ENCODE measurements at places on chromosomes 7 and 10.

DNA sequence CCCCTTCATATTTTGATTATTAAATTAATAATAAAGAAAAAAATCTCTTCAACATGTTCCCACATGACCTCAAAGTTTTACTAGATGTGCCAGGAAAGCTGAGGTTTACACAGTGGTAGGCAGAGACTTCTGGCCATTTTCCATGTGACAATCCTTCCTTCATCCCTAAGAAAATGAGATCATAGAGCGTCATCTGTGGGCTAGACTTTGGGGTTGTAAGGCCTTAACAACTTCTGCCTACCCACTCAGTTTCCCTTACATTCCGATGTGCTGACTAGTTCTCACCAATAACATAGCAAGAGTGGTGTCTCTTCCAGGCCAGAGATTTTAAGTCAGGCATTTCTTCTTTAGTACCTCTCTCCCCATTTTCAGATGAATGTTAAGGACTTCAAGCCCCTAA lies 171.1 kb upstream of the PHF14 start:
- no peak for DNase-seq

DNA sequence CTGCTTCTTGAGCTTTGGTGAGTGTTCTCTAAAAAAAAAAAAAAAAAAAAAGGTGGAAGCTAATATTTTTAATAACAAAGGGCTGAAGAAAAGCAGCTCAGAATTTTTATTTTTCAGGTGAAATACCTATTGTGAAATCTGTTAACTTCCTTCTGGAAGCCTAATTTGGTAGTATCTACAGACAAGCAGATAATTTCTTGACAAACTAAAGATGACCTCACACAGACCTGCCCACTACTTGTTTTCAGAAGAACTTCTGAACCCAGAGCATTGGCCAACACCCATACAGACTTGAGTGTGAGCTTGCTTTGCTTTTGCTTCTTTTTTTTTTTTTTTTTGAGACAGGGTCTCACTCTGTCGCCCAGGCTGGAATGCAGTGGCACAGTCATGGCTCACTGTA lies 31.2 kb downstream of the LRRC4 start:
- no peak for DNase-seq

GRCh38 chr10:57905010-57905409 lies 362.7 kb downstream of the IPMK start:
- DNase-seq = no peak

DNA sequence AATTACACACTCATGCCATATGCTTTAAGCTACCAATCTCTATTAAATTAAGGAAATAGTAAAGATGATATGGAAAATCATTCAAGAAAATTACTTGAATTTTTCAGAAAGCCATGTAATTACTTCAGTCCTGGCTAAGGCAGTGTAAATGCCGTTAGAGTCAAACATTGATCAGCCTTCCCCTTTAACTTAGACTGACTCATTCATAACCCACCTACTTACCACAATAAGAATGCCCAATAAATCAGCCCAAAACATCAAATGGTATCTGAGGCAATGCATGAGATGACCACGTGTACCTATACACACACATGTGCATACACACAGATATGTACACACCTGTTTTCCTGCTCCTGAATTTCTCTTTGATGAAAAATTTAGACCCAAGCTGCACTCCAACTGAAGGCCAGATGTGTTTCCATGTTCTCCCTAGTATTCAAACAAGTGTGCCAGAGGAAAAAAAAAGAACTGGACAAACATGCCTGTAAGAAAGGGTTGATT lies 30.2 kb upstream of the PDE1C start:
- no peak for DNase-seq

DNA sequence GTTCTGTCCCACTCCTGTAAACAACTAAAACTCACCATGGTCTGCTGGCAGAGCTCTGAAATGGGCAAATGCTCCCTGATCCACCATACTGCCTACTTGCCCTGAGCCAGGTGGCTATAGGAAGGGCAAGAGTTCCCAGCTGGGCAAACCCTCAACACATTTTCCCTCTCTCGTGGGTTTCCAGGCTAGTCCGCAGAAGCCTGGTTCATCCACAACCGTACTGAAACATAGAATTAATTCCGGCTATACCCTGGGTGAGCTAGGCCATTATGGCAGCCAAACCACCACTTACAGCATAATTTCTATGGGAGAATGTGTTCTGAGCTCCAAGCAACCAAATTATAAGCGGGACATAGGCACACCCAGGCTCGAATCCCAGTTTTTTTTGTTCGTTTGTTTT lies 20.1 kb upstream of the DDIT4 start:
- DNase-seq = no peak

DNA sequence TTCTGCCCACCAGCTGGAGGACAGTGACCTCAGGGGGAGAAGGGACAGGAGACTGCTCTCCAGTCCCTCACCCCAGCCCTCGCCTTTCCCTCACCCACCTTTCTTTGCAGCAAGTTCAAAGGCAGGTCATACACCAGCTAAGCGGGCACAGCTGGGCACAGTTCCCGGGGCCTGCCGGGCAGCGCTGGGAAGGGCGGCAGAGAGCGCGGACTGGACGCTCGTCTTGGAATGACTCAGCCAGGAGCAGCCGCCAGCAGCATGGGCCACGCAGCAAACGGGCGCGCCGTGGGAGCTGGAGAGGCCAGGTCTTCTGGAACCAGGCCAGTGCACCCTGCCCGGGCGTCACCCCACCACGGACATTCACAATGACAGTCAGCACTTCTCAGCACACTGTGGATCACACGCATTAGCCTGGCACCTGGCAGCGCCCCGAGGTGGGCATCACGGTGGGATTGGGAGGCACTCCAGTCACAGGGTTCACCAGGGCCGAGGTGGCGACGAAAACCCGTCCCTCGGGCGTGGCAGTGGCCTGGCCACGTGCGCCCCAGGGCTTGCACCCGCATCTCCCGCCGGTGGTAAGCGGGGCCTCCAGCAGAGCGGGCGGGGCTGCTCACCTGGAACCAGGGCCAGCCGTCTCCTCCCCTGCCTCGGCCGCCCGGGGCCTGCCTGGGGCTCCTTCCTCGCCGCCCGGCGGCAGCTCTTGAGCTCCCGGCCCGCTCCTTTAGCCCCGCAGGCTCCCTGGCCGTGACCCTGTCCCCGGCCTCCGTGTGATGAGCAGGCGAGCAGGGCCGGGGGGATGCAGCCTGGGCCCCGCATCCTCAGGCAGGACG lies 29.0 kb upstream of the WDFY4 start:
- DNase-seq = no peak

DNA sequence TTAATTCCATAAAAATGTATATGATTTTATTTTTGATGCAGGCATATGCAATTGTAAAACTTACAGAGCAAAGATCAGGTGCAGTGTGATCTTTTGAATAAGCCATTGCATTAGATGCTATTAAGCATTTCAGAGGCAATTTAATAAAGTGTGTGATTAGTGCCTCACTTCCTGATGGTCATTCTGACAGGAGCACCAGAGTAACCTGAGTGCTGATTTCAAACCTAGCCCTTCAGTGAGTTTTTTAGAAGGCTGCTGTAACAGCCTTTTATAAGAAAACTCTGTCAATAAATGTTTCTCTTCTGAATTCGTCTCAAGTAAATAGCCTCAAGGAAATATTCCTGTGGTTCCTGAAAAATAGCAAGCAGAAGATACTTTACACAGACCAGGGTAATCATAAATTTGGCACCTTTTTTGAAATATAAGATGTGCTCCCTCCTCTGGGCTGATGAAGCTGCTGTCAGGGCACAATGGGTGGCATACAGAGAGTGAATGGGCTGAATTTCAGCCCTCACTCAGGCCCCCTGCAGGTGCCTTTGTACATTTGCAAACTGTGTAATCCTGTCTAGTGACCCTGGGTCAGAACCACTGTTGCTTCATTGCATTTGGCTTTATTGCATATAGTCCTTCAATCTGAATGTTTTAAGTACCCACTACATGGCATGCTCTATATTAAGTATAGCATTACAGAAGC lies 193.7 kb upstream of the CSTF2T start:
- no peak for DNase-seq

DNA sequence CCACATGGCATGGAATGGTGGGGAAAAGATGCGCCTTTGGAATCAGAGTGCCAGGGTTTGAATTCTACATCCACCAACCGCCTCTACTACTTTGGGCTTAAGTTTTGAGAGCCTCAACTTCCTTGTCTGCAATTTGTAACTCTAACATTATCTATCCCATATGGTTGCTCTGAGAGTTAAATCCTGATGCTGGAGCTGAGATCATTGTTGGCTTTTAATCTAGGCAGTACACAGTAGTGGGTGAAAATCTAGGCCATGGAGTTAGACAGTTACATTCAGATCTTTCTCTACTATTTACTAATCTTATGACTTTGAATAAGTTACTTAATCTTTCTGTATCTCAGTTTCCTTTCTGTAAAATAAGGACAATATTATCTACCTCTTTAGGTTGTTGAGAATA lies 149.7 kb upstream of the AOAH start:
- no peak for DNase-seq

DNA sequence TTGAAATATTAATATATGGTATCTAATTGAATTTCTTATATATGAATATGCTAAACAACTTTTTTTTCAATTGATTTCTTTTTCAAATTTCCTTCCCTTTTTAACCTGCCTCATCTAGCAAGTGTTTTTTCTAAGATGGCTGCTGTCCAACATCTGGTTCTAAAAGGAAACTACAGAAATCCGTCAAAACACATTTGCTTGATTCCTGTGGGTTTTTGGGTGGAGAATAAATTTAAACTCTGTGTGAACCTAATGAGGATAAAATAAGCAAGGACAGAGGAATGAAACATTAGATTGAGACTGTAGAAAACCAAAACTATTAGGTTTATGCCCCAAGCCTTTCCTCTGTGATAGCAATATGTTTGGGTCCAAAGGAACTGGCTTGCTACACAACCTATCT lies 75.5 kb upstream of the STARD3NL start:
- no peak for DNase-seq

GRCh38 chr7:77497079-77497478 lies 40.0 kb upstream of the PTPN12 start:
- DNase-seq = no peak

DNA sequence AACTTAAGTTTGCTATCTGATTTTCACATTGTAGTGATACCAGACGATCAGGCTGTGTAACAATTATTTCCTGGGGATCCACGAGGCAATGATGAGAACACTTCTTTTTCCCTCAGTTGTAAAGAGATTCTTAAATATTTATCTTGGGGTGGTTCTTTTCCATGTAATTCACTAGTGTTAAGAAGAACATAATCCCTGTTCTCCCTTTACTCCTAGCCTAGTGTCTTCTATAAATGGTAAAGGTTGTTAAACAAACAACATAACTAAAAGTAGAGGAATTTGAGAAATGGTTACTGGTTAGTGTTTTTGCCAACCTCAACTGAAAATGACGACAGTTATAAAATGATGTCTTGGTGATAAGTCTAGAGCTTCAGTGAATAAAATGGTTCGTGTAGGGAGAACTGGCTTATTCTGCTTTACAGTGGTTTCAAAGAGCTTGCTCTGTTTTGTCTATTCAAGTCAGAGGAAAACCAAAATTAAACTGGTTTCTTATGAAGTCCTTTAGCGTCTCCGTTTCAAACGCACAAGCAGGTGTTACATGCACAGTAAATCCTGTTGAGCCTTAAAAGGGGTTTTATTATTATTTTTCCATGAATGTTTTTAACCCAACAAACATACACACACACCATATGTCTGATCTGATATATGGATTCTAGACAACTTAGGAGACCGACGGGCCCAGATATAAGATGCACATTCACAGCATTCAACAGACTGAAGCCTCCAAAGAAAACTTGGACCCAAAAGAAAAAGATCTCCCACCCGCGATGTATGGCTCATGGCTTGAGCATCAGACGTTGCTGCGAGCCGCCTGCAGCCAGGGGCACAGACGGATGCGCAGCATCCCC lies 1.1 kb downstream of the TBX20 start:
- DNase-seq = no peak

GRCh38 chr10:58554316-58554715 lies 41.6 kb downstream of the BICC1 start:
- no peak for DNase-seq

DNA sequence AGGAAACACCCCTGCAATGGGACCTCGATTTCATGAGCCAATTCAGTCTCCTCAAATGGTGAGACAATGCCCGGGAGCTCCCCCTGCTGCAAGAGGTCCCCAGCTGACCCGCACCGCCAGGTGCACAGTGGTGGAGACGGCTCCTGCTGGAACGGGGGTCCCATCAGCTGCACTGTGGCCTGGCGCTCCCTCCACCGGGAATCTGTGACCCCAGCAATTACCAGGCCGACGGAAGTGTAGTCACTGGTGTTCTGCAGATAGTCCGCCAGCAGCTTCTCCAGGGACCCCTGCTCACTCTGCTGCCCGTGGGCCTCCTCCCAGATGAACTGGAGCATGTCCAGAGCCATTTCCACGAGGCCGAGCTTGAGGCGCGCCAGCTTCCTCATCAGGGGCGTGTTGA lies 64.9 kb upstream of the NKX6-2 start:
- no peak for DNase-seq

GRCh38 chr7:38438970-38439369 lies 165.5 kb upstream of the TARP start:
- DNase-seq = no peak

- no peak for DNase-seq
Observed at GRCh38 chr7:101650579-101651081, 21.5 kb upstream of the MYL10 start.

DNA sequence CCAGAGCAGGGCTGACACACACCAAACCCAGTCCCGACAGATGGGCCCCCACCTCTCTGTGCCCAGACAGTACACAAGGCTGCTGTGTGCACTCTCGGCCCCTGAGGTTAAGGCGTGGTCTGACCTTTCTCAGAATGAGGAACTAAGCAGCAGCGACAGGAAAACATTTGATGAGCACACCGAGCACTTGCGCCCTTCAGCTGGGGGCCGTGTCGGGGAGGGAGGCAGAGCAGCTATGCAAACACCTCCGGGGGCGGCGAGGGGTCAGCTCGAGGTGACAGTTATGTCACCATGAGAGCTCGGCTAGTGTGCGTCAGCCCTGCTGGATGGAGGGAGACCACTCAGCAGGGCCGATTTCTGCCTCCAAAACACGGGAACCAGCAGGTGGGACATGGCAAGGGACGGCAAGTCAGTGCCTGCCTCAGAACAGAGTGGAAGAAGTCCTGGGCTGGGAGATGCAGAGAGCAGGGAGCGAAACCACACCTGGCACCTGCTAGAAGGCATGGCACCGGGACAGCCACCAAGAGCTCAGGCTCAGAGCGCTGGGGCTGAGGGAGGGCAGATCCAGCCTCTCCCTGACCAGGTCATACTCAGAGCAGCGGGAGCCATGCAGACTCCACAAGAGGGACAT lies 57.4 kb downstream of the CHST15 start:
- DNase-seq = no peak

DNA sequence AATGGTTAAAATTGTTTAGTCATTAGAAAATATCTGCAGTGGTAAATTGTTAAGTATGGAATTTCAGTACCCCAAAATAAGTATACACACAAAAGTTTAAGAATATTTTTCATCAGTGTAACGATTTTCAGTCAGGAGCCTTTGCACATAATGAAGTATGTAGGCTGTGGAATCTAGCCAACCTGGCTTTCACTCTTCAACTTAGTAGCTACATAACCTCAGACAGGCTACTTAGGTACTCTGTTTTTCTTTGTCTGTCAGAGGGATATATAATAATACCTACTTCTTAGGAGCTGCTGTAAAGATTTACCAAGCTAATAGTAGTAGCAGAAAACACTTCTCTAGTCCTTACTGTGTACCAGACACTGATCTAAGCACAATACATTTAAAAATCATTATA lies 137.5 kb downstream of the ZEB1 start:
- no peak for DNase-seq
